Activated CD8-positive, alpha-beta memory T cell treated with anti-CD3 and anti-CD28 coated beads for 1 hour (primary cell): ENCODE measurements at places on chromosomes 2 and 18.

- DNase-seq: no peak
Measured at GRCh38 chr2:53460347-53460746, 307.3 kb upstream of the CHAC2 start.

- no peak for DNase-seq
Measured at GRCh38 chr18:55268151-55268601, 308.9 kb upstream of the CCDC68 start.

DNA sequence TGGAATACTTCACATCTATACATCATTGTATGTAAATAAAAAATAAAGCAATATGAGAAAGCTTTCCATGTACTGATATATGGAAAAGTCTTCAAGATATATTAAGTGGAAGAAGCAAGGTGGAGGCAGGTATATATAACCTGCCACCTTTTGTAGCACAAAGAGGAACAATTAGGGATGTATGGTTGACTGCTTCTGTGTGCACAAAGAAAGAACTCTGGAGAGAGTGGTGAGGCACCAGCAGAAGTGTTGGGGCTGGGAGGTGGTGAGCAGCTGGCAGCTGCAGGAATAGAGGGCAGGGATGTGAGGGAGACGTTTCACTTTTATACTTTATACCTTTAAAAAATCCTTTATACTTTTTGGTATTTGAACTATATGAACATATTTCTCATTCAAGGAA is 26.1 kb downstream of the KIF5C start:
- DNase-seq: no peak

DNA sequence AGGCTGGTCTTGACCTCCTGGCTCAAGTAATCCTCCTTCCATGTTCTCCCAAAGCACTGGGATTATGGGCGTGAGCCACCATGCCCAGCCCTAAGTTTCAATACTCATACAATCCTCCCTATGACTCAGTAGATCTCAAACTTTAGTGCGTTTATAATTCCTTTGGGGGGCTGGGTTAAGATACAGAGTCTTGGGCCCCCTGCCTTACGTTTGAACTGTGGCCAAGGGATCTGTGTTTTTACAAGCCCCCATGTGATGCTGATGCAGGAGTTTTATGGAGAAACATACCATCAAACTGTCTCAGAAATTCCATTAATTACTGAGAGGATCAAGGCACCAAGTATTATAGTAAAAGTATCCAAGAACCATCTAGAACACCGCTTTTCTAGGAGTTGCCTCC is 38.2 kb upstream of the FAM136A start:
- DNase-seq: no peak

- DNase-seq: no peak
Measured at GRCh38 chr2:40803900-40804299, 352.0 kb upstream of the SLC8A1 start.

GRCh38 chr2:84741182-84741822 is 139.6 kb downstream of the TRABD2A start:
- DNase-seq: peak; percentile 14

GRCh38 chr2:119760956-119761275 is 1.2 kb downstream of the PTPN4 start:
- no peak for DNase-seq

DNA sequence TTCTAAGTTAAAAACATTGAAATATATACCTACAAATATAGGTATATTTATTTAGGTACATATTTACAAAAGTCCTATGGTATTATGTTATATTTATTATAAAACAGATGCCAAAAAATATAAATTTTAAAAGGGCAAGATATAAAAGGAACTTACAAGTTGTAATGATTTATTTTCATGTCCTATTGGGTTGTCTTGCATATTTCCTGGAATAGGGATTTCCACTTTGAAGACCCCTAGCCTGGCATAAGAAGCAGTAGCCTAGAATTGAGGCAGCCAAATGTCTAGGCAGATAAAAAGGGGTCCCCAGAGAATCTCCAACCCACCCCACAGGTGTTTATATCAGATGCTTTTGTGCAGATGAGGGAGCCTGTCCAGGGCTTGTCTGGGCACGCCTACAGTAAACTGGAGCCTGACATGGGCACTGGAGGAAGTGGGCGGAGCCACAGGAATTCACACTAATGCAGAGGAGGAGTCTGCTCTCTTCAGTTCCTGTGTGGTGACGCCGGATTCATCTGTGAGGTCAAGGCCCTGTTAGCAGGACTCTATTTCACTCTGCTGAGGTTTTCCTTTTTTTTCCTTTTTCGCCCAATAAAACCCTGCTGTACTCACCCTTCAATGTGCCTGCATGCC is 1088.9 kb upstream of the PIK3C3 start:
- DNase-seq: no peak

- no peak for DNase-seq
Measured at GRCh38 chr18:62828091-62828640, 112.8 kb downstream of the PHLPP1 start.

GRCh38 chr2:393711-394696 is 106.1 kb upstream of the ALKAL2 start:
- peak; percentile 9 for DNase-seq
